Stimulated activated naive CD8-positive, alpha-beta T cell treated with anti-CD3 and anti-CD28 coated beads, Interleukin-15, amount 100 ng/mL, for 72 hours (primary cell): ENCODE measurements at places on chromosomes 4 and X.

GRCh38 chrX:49058794-49059193 lies at the start of gene CCDC120:
Gene CCDC120, plus strand, starts transcription at chrX:49058999. Its CDS starts 3,043 bp downstream, at chrX:49062042.
- no peak for DNase-seq

DNA sequence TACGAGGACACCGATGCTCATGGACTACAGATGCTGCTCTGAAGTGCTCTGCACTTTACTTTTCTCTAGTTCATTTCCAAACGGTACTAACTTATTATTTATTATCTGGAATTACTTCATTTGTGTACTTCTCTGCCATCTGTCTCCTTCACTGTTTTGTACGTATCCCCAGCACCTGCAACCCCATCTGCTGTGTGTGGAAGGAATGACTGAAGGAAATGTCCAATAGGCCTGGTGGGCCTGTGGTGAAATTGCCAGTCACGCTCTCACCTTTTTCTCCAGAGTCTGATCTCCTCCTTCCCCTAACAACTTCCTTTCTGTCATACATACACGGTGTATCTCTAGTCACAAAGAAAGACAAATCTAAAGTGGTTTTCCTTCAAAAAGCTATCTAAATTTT lies 12.9 kb downstream of the TMEM154 start:
- no peak for DNase-seq

DNA sequence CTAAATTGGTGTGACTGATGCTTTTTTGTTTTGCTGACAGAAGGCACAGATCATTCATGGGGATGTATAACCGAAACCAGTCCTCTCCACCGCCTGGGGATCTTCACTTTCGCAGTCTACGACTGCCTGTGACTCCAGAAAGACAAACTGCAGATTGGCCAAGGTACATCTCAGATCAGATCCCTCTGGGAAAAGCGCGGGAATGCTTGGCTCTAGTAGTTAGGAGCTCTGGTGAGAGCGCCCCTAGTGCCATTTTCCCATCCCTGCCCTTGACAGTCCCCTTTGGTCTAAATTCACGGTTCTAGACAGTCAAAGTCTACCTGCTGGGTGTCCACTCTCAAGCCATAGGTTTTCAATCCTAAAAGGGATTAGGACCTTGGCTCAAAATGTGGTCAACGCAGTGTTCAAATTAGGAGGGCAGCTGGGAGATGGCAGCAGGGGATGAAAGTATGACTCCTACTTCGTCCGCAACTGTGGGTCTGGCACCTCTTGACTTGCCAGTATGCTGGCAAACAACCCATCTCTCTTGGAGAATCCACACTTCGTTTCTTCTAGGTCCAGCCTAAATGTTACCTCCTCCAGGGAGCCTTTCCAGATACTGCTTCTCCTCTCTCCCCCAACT lies 6.9 kb upstream of the HAND2 start:
- no peak for DNase-seq

- DNase-seq: no peak
Measured at GRCh38 chrX:95056901-95057300, 1382.9 kb downstream of the FAM133A start.

- DNase-seq: no peak
Measured at GRCh38 chrX:16966752-16967448, 20.4 kb downstream of the REPS2 start.

DNA sequence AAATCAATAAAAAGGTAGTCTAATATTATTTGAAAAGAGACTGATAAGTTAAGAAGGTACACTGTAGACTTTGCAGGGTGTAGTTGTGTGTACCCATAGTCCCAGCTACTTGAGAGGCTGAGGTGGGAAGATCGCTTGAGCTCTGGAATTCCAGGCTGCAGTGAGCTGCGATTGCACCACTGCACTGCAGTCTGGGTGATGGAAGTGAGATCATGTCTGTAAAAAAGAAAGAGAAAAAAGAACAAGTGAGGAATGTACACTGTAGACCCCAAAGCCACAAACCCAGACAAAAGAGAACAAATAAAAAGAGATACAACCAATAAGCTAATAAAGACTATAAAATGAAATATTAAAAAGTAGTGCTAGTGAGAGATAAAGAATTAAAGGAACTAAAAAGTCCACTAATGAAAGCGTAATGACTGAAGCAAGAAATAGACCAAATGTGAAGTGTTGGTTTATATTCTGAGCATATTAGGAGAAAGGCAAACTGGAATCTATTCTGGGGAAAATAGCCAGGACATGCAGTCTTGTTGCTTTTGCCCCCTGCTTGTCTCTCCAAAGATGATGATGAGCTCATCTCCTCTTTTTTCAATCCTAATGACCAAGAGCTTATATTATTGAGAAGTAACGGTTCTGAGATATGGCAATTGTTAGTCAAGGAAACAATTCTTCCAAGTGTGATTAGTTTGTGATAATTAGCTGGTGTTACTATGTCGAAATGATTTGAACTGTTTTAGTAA lies 19.1 kb downstream of the GSX2 start:
- no peak for DNase-seq

- DNase-seq: peak; percentile 34
Measured at GRCh38 chr4:168076989-168077725, 15.2 kb upstream of the ANXA10 start.

DNA sequence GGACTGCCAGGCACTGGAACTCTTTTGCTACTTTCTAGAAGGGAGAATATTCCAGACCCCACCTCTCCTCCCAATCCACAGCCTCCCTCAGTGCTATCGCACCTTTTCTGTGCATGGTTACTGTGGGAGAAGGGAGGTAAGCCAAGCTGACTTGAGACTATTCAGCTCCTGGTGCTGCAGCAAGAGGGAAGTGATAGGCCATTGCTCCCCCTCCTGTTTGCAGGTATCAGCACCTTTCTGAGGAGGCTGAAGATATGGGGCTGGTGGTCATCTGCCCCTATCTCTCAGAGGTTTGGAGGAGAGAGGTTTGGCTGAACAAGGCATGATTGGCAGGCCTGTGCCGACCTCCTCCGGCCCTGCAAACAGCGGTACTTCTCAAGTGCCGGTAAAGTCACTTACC lies 103.3 kb upstream of the GATB start:
- DNase-seq: no peak

DNA sequence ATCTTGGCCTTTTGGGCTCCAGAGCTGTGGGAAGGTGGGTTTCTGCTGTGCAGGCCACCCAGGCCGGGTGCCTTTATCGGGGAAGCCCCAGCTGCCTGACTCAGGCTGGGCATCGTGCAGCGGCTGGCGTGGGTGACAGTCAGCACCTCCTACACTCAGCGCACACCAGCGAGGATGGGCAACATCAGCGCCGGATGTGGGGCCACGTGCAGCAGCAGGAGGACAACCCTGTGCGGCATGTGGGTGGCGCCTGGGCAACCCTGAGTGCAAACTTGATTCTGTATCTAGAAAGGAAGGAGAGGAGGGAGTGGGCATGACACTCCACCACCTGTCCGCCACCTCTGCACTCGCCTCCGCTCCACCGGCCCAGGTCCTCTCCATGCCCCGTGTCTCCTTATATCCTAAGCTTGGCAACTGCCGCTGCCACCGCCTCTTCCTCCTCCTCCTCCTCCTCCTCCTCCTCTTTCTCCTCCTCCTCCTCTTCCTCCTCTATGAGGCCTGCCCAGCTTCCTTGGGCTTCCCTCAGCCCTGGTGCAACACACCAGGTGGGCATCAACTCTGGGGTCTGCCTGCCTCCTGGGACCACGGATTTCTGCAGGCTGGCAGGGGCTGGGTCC lies 107.4 kb upstream of the AFAP1 start:
- no peak for DNase-seq

DNA sequence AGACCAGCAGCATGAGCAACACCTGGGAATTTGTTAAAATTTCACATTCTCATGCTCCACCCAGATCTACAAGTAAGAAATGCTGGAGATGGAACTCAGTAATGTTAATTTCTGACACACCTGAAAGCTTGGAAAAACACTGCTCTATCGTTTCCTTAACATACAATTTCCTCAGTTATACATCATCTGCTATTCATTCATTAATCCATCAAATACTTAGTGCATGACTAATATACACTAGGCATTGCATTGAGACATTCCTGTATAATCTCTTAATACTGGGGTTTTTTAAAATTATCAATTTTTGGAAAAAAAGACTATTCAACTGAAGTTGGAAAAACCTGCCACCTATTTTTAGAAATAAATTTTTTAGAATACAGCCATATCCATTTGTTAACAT lies 106.1 kb downstream of the CHM start:
- no peak for DNase-seq

- DNase-seq: no peak
Measured at GRCh38 chr4:98287328-98287727, 26.1 kb downstream of the RAP1GDS1 start.

DNA sequence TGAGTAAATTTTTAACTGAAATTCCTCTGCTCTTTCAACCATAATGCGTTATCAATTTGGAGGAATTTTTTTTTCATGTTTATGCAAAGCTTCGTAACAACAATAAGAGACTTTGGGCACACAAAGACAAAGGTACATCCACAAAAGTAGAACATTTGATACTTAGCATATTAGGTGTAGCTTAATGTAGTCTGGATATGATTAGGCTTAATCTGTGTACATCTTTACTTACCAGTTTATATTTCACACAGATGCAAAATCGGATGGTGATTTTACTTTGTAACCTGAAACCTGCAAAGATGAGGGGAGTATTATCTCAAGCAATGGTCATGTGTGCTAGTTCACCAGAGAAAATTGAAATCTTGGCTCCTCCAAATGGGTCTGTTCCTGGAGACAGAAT lies 20.3 kb downstream of the AIMP1 start:
- DNase-seq: no peak

DNA sequence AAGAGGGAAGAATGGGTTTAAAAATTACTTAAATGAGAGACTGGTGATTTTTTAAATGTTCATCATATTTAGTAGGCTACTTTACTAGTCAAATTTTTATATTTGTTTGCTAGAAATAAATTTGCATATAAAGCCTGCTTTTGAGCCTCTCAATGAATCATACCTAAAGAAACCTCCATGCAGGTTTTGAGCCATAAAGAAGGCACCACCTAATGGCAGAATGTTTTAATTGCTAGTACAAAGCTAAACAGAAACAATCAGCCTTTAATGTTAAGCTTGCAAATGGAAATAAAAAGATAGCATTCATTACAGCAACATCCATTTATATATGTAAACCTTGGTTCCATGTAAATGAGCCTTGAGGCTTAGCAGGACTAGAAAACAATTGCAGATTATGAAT lies 989.7 kb downstream of the CCSER1 start:
- DNase-seq: no peak

GRCh38 chr4:165096776-165097175 lies 15.9 kb downstream of the TMEM192 start:
- DNase-seq: no peak

GRCh38 chr4:8087921-8088495 lies 70.6 kb downstream of the ABLIM2 start:
- no peak for DNase-seq

GRCh38 chrX:51158231-51158630 lies 174.4 kb upstream of the NUDT10 start:
- DNase-seq: no peak

GRCh38 chrX:41084044-41084892 lies 977 bp upstream of the USP9X start:
- DNase-seq: peak; percentile 97

DNA sequence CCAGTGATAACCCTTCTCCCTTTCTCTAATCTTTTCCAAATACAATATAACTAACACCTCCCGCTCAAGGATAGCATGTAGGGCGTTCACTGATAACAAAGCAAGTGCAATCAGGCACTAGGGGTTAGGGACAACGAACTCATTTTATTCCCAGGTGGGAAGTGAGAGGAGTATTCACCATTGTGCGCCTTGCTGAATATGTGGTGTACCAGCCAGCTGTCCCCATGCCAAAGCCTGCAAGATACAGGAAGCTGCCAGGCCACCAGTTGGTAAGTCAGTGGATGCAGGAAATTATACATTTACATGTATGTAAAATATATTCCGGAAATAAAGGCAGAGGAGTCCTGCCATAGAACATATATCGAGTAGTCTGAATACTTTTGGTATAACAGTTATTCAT lies 6.3 kb upstream of the HPRT1 start:
- DNase-seq: no peak

DNA sequence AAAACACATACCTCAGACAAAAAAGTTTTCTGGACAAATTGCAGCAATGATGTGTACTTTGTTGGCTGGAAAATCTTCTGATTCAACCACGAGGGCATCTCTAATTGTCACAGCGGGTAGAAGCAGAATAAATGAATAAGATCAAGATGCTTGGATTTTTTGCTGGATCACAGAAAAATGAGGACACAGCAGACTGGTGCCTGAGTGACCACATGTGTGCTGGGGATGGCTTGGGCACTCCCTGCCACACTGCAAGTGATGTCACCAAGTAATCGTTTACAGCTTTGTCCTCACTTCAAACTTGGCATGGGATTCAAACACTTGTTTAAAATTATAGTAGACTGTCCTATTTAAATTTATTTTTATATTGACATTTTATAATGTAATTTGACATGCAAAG lies 557.0 kb downstream of the SPRY1 start:
- no peak for DNase-seq

GRCh38 chrX:49868739-49869138 lies 10.5 kb upstream of the USP27X start:
- no peak for DNase-seq

DNA sequence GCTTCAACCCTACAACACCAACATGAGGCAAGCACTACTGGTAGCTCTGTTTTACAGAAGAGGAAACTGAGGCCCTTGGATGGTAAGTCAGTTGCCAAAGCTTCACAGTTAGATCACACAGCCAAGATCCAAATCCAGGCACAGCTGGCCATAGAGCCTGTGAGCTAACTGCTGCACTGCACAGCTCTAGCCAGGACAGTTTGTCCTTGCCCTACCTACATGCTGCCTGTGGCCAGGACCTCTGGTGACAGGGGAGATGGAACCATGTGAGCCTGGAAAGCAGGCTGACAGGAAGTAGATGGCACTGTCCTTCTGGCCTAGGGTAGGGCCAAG lies 257.8 kb downstream of the FBXW7 start:
- DNase-seq: no peak
